D721Med (cell line): ENCODE measurements at places on chromosomes 7 and 10.

DNA sequence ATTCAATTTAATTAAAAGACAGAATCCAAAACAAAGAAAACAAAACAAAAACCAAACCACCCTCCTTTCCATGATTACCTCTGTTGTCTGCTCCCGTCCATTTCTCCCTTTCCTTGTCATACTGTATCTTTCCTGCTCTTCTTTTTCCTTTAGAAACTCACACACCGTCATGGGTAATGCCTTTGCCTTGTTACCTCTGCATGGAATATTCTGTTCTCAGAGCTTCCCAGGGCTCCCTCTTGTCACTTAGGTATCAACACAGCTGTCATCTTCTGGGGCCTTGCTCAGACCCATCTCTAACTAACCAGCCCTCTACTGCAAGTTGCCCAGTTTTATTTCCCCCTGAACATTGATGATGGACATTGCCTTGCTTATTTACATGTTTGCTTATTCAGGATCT, 30.2 kb upstream of the GIMAP8 start:
- DNase-seq: no peak

DNA sequence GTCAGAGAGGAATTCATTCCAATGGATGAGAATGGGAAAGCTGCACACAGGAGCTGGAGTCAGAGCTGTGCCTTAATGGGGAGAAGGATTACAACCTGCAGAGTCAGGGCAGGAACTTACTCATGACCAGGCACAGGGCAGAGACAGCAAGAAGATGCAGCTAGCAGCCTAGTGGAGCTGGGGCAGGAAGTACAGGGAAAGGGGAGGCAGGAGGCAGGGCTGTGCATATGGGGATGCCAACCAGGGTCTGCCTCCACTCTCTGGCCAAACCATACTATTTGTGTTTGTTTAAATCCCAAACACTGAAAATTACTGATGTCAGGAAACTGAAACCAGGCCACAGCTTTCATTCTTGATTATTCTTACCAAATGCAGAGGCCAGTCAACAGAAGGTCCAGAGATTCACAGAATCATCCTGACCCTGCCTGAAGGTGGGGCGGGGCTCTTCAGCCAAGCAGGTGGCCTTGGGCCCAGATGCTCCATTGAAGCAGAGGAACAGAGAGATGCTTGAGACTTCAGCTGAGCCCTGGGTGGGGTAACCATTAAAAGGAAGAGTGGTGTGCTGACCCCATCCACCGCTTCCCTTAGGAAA, 461.9 kb downstream of the KCNMA1 start:
- no peak for DNase-seq

- DNase-seq: no peak
These were observed 85.8 kb upstream of the WDR11 start for GRCh38 chr10:120765226-120765803.

GRCh38 chr7:89770161-89770560, 384.1 kb upstream of the STEAP1 start:
- no peak for DNase-seq

DNA sequence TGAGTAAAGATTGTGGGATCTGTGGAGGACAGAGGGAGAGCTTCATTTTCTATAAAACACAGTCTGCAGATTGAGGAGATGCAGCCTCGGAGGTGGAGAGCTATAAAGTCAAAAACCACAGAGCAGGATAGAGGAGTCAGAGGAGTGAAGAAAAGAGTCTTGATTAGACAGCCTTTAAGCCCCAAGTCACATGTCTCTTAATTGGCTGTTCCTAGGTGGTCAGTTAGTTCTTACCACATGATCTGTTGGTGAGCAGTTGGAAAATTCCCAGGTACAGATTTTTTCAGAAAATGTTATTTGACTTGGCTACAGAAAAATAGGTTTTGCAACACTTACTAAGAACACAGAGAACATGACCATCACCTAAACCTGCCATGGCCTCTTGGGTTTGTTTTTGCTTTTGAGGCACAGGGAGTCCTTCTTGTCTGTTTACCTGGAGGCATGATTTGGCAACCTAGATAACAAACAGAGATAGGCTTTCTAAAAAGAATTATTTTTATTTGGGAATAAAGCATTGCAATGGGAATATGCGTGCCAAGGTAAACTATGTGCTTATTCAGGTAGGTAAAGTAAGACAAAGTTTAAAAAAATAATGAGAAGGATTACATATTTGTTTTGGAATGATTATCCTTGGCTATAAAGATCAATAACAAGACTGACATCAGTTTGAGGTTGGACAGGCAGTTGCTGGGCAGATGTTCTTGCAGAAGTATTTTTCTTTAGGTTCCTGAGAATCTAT, 604 bp upstream of the CYP3A43 start:
- no peak for DNase-seq

- no peak for DNase-seq
These were observed 98.4 kb upstream of the FZD1 start for GRCh38 chr7:91165846-91166230.

DNA sequence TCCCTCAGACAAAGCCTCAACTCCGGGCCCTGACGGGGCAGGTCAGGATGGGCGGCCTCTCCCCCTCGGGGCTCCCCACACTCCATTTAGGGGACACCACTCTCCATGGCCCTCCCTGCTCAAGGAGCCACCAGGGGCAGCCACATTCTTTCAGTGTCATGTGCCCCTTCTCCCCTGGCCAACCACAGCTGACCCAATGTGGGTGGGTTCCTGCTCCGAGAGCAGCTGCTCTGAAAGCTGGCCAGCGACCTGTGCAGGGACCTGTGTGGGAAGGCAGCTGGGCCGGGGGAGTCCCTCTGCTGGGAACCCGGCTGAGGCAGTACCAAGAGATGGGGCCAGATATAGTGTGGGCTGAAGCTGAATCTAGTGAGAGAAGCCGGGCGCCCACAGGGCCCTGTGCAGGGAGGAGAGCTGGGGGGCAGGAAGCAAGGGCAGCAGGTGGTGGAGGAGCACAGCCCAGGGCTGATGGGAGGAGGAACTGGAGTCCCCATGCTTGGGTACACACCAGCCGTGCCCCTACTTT, 40.6 kb upstream of the NPFFR1 start:
- no peak for DNase-seq

DNA sequence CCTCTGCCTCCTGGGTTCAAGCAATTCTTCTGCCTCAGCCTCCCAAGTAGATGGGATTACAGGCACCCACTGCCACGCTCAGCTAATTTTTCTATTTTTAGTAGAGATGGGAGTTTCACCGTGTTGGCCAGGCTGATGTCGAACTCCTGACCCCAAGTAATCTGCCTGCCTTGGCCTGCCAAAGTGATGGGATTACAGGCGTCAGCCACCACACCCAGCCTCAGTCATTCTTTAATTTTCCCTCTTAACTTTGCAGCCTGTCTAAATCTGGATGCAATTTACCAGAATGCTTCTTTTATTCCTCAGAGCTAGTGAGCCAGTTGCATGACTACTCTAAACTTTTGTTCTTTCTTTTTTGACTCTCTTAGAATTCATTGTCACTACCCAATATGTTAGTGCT, 90.5 kb upstream of the CSTF2T start:
- DNase-seq: no peak

GRCh38 chr10:75450075-75450445, 18.6 kb downstream of the LRMDA start:
- no peak for DNase-seq

- DNase-seq: no peak
These were observed 46.2 kb downstream of the TMEM60 start for GRCh38 chr7:77752016-77752415.
